ENCODE measurements at places on chromosomes 5 and 9. TPM values are rescaled to one million over a fixed set of nuclear protein-coding genes. Genes with fewer than 3 reads are reported as not detected.

CCDC171 gene
- total RNA-seq, result 4.5 TPM

SCGB3A2 gene
- total RNA-seq, result not detected

MZB1 gene
- not detected for total RNA-seq

RFESD gene
- 5.3 TPM for total RNA-seq

FAM200C gene
- 17.9 TPM for total RNA-seq

LRRC70 gene
- total RNA-seq, result 1.4 TPM

LVRN gene
- not detected for total RNA-seq

DIPK1B gene
- 16.0 TPM for total RNA-seq

FCN2 gene
- not detected for total RNA-seq

SHISAL2B gene
- total RNA-seq, result not detected

ORM1 gene
- total RNA-seq, result not detected

PCDHA1 gene
- 0.02 TPM for total RNA-seq

NEUROG1 gene
- not detected for total RNA-seq

TLX3 gene
- total RNA-seq, result not detected

GOLM1 gene
- total RNA-seq, result 142 TPM

PRRC2B gene
- 49.1 TPM for total RNA-seq

DAB2IP gene
- total RNA-seq, result 19.1 TPM

WDR41 gene
- 155 TPM for total RNA-seq

GARIN3 gene
- not detected for total RNA-seq

TEK gene
- total RNA-seq, result 7.6 TPM

- no peak for DNase-seq
Observed at GRCh38 chr5:107805824-107806223, 135.1 kb upstream of the EFNA5 start.

- no peak for DNase-seq
Observed at GRCh38 chr9:88268886-88269285, 119.4 kb upstream of the SPIN1 start.

- DNase-seq, result no peak
Observed at GRCh38 chr5:166716856-166717492, 1574.5 kb upstream of the WWC1 start.

- DNase-seq, result no peak
Observed at GRCh38 chr9:110047955-110048402, 160.0 kb downstream of the C9orf152 start.

- DNase-seq, result no peak
Observed at GRCh38 chr5:14426521-14426920, 155.1 kb upstream of the OTULINL start.

GRCh38 chr5:19568004-19568403 lies 420.0 kb downstream of the CDH18 start:
- DNase-seq, result no peak

DNA sequence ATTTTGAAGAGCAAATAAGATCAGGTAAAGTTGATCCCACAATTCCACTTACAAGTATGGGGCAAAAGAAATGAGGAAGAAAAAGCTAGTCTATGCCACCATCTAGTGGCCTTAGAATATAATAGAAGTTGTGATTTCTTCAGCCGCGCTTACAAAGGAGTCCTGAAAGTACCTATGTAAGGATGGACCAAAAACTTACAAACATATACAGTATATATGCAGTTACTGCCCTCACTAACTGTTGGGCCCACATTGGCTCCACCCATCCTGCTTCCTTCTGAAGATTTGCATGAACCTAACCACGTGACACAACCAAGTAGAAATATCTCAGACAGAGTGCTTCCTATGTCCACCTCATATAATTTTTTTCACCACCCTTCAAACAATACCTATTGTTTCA lies 11.7 kb upstream of the OR13D1 start:
- DNase-seq, result peak; percentile 67

GRCh38 chr5:112795944-112796678 lies 58.4 kb downstream of the APC start:
- DNase-seq, result no peak

- peak; percentile 41 for DNase-seq
Observed at GRCh38 chr9:121958530-121958929, 134.6 kb downstream of the TTLL11 start.

DNA sequence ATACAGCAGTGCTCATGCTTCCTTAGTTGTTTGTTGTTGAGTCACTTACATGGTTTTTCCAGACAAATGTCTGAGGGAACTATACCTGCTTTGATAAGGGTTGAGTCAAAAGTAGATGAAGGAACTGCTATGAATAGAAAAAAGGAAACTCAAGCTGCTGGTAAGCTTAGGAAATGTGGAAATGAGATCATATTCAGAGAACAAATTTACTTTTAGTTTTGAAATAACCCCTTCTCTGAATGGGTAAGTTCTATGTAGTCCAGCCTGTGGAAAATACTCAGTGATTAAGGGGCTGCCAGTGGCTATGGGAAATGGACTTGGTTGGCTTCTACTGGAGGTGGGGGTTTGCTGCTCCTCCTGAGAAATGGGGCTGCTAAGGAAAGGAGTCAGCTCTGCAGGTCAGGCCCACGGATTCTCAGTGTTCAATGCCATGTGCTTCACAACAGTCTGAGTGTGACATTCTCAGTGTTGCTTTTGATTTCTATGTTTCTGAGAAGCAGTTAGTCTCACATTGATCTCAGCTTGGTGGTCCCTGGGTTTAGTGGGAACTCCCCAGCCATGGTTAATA lies 47.7 kb upstream of the GLRX start:
- DNase-seq, result peak; percentile 52

DNA sequence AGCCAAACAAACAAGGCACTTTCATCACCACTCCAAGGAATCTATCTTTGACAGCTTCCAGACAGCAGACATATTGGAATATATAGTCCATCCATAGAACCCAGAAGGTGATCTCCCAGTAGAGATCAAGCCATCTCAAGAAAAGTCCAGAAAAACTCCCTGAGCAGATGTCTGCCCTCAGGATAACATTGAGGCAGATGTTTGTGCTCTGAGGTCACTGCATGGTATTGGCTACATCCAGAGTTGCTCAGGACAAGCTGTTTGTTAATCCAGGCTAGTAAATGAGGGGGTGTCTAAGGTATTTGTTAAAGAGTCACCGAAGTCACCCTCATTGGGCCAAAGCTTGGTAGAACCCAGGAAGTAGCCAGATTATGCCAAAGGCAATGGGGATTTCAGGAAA lies 556.3 kb upstream of the KLF4 start:
- DNase-seq, result no peak

DNA sequence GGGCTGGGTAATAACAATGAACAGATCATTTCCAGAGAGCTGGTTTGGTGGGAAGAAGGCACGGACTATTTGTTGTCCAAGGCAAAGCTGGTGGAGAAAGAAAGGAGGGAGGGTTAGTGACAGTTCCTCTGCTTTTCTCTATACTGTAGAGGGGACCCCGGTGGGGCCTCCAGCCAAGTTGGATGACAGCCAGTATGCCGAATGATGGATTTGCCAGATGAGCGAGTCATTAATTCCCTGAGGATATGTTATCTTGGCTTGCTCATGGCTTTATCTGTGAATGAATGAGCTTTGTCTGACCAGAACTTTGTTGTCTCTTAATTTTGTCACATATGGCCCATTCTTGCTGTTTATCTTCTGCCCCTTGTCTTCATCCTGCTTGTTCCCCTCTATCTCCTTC lies 158.6 kb upstream of the GLRA1 start:
- no peak for DNase-seq

DNA sequence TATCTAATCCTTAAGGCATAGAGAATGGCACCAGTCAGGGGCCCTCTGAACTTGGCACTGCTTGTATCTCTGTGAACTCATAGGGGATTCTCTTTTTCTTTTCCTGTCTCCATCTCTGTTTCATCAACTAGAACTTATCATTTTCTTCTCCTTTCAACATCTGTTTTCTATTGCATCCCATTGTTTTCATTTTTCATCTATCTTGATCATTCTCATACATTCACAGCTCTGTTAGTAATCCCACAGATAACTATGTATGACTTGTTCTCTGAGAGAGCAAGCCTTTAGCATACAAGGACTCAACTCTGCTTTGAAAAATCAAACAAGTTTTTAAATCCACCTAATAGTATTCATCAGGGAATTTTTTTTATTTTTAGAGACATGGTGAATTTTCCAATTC lies 264.3 kb downstream of the ARRDC3 start:
- DNase-seq, result no peak

- no peak for DNase-seq
Observed at GRCh38 chr5:10685115-10685521, 75.9 kb downstream of the DAP start.

DNA sequence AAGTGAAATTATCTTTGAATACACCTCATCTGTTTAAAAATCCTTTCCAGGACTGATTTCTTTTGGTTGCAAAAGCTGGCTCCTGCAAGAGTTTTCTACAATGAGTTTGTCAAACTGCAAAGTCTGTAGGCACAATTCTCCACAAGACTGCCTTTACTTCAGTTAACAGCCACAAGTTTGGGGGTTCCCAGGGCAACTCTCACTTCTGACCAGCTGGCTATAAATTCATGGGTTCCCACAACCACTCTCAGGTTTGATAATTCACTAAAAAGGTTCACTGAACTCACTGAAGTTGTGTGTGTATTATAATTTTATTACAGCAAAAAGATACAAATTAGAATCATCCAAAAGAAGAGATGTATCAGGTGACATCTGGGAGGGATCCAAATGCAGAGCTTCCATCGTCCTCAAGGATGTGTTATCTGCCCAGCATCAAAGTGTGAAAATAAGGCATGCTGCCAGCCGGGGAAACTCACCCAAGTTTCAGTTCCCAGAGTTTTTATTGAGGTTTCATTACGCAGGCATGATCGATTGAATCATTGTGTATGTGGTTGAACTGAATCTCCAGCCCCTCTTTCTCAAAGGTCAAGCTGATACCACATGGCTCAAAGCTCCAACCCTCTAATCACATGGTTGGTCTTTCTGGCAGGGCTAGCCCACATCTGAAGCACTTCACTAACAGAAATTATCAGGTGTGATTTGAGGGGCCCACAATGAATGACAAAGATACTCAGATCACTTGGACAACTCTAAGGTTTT lies 19.0 kb upstream of the PSIP1 start:
- no peak for DNase-seq

DNA sequence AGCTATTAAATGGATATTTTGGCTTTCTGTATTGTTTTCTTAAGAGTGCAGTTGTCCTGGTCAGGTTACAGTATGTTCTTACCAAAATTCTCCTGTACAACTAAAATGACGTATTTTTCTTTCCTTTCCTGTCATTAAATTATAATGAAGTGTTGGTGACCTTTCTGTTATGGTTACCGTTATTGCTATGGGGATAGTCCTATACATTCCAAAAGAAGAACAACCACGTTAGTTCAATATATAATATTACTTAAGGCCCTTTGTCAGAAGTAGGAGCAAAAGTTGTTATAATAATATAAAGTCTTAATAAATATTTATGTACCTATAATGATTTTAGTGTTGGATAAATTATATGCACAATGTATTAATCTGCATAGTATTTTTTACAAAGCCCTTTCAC lies 82.4 kb upstream of the NREP start:
- no peak for DNase-seq

DNA sequence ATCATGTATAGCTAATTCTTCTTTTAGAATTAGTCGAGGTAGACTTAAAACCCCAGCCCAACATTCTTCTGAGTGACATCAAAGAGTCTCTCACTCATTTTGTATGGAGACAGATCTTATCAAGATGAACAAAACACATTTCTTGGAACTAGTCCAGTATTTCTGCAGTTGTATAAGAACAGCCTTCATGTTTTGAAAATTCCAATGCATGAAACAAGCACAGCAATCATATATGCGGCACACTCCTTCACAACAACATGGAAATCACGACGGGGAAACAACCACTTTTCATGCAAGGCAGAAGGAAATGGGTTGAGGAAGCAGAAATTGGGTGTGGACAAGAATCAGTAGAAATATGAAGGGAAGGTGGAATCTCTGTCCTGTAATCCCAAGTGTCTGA lies 113.8 kb downstream of the PLK2 start:
- DNase-seq, result no peak

- no peak for DNase-seq
Observed at GRCh38 chr5:165981671-165982070, 2309.8 kb upstream of the WWC1 start.

DNA sequence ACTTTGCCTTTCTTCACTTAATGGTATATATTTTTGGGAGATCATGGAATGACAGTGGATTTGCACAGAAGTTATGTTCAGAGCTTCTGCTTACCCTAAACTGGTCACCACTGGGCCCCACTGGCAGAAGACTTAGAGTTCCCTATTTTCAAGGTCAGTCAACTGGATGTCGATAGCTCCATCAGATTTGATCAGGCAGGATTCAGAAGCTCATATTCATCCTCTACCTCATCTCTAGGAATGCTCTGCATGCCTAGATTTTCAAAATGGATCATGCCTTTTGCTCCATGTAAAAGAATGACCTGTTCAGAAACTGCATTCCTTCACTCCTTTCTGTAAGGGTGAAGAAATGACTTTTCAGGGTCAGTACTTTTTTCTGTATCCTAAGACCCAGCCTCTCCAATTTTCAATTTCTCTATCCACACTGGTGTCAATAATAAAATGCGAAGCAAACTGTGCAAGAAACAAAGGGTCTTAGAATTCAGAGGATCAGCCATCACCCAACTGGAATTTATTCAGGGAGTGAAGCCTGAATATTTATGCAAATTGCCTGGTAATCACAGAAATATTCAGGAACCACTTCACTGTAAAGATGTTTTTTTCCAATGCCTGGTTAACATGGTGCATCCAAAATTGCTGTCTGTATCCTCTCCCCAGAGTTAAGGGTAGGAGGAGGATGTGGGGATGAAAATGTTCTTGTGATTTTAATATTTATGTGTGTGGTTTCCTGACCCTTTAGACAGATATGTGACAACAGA lies 125.4 kb downstream of the DOCK2 start:
- peak; percentile 75 for DNase-seq

- DNase-seq, result no peak
Observed at GRCh38 chr5:143010351-143010750, 240.2 kb downstream of the ARHGAP26 start.

- DNase-seq, result no peak
Observed at GRCh38 chr9:112103405-112103804, 71.7 kb downstream of the SUSD1 start.

- DNase-seq, result no peak
Observed at GRCh38 chr5:83662558-83662957, 58.1 kb downstream of the HAPLN1 start.

GRCh38 chr5:39376293-39376714 lies 12.0 kb upstream of the C9 start:
- DNase-seq, result peak; percentile 68

GRCh38 chr5:68966596-68966995 lies 127.2 kb upstream of the SLC30A5 start:
- DNase-seq, result no peak

DNA sequence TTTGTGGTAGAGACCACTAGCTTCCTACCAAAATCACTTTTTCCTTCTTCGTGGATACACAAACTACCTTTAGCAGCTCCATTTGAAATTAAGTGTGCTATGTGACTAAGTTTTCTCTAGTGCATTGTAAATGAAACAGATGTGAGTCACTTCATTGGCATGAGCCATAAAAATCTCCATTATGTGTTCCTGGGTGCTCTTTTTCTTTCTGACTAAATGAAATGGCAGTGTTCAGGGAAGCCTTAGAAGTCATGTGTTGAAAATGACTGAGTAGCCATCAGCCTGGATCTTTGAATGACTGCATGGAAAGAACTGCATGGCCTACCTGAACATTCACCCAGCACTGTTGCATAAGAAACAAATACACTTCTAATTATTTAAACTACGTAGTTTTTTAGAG lies 107.9 kb downstream of the NDUFAF2 start:
- DNase-seq, result peak; percentile 93

GRCh38 chr5:52805615-52806014 lies 17.9 kb downstream of the ITGA1 start:
- no peak for DNase-seq
